Naive thymus-derived CD4-positive, alpha-beta T cell (primary cell): ENCODE measurements at places on chromosomes 7 and 10.

- DNase-seq: no peak
- H3K4me3 ChIP-seq: no peak overlapping the region
- H3K36me3 ChIP-seq: no peaks in the 10 kb centered on the region
- H3K27ac ChIP-seq: no peak overlapping the region
- H3K4me1 ChIP-seq: no peaks in the 10 kb centered on the region
Measured at GRCh38 chr10:29099001-29099400, 189.9 kb upstream of the LYZL1 start.

GRCh38 chr7:17773289-17773626 is 167.0 kb downstream of the SNX13 start:
- H3K4me3 ChIP-seq: no peak overlapping the region
- DNase-seq: no peak
- no peaks in the 10 kb centered on the region for H3K36me3 ChIP-seq
- no peaks in the 10 kb centered on the region for H3K4me1 ChIP-seq
- H3K27ac ChIP-seq: no peak overlapping the region
- H3K27me3 ChIP-seq: no peaks in the 10 kb centered on the region

DNA sequence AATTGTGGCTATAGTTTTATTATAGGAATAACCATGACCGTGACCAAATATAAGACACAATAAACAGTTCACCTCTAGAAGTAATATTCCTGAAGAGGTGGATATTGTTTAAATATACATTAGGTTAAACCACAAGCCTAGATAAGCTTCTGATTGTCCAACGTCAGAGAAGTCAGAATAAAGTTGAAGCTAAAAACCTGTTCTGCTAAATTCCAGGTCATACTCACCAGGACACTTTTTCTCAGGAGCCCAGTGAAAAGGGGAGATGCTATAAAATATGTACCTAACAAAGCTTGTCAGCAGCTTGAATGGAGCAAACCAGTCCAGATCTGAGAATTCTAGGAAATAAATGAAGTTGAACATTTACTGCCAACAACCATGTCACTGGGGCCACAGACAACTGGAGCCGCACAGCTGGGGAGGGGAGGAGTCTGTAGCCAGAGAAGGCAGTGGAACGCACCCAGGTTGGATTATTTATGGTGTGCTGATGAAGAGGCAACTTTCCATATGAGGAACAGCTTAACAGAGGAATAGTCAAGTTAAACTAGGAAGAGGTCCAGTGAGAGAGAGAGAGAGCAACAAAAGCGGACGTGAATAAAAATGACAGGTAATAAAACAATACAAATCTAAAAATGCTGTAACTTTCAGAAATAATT is 191.1 kb downstream of the ZNF438 start:
- no peak overlapping the region for H3K4me3 ChIP-seq
- H3K36me3 ChIP-seq: no peaks in the 10 kb centered on the region
- H3K4me1 ChIP-seq: no peaks in the 10 kb centered on the region
- H3K27me3 ChIP-seq: no peaks in the 10 kb centered on the region
- no peak for DNase-seq

GRCh38 chr10:7551950-7552716 is 114.6 kb downstream of the ITIH5 start:
- no peak overlapping the region for H3K4me3 ChIP-seq
- H3K4me1 ChIP-seq: no peaks in the 10 kb centered on the region
- no peak for DNase-seq
- no peak overlapping the region for H3K27ac ChIP-seq

- no peaks in the 10 kb centered on the region for H3K36me3 ChIP-seq
- H3K27me3 ChIP-seq: no peaks in the 10 kb centered on the region
- H3K27ac ChIP-seq: no peak overlapping the region
- no peak overlapping the region for H3K4me3 ChIP-seq
Measured at GRCh38 chr10:58791137-58791536, 278.5 kb downstream of the BICC1 start.

- peak overlapping the region; percentile 65 for H3K4me3 ChIP-seq
- H3K36me3 ChIP-seq: no peaks in the 10 kb centered on the region
- no peaks in the 10 kb centered on the region for H3K27me3 ChIP-seq
- DNase-seq: no peak
- peaks cover 27% of the 10 kb centered on the region for H3K4me1 ChIP-seq
- H3K27ac ChIP-seq: peak overlapping the region; percentile 99
Measured at GRCh38 chr10:5813091-5813340, 218 bp downstream of the GDI2 start.

- H3K36me3 ChIP-seq: no peaks in the 10 kb centered on the region
- no peaks in the 10 kb centered on the region for H3K27me3 ChIP-seq
- no peak for DNase-seq
- H3K4me3 ChIP-seq: no peak overlapping the region
- H3K27ac ChIP-seq: no peak overlapping the region
Measured at GRCh38 chr10:62990126-62990525, 143.0 kb upstream of the NRBF2 start.

GRCh38 chr10:15744217-15744865 is 24.6 kb upstream of the ITGA8 start:
- no peak overlapping the region for H3K4me3 ChIP-seq
- no peaks in the 10 kb centered on the region for H3K27me3 ChIP-seq

DNA sequence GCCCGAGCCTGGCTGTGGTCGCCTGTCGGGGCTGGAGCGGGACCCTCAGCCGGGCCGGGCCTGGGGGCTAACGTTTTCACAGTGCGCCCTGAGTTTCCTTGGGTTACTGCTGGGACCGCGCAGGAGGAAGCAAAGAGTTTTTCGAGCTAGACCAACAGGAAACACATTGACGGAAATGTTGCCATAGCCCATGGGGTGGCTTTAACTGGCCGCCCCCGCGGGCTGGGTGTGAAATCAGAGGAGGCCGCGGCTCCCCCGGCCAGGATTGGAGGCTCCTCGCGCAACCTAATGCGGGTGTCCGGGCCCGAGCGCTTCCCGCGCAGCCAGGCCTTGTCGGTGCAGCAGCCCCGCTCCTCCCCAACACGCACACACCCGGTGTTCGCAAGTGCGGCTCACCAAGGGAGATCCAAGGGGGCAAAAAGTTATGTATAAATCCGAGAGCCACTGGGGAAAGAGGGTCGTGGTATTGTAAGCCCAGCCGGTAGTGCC is 1.9 kb downstream of the HHEX start:
- H3K27me3 ChIP-seq: peaks cover 10% of the 10 kb centered on the region
- no peaks in the 10 kb centered on the region for H3K4me1 ChIP-seq
- H3K4me3 ChIP-seq: no peak overlapping the region
- H3K27ac ChIP-seq: no peak overlapping the region

GRCh38 chr7:17516771-17517170 is 218.3 kb downstream of the AHR start:
- no peaks in the 10 kb centered on the region for H3K36me3 ChIP-seq
- H3K27me3 ChIP-seq: no peaks in the 10 kb centered on the region
- H3K4me3 ChIP-seq: no peak overlapping the region
- no peaks in the 10 kb centered on the region for H3K4me1 ChIP-seq
- DNase-seq: no peak
- H3K27ac ChIP-seq: no peak overlapping the region

DNA sequence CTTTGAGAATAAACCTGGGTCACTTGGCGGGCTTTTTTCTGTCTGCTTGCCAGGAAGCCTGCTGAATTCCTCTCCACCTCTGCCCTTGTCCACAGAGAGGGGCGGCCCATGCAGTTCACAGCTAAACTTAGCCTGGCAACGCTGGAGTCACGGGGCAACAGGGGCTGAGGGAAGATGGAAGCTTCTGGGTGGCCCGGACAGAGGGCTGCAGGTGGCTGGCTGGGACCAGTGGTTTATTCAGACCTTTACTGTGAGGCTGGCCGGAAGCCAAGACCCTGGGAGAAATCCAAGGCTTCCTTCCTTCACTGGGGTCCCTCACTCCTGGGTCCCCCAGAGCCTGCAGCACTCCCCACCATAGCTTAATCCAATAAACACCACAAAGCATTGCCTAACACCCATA is 17.0 kb downstream of the ITPRIP start:
- peak overlapping the region; percentile 38 for H3K4me3 ChIP-seq
- peak overlapping the region; percentile 59 for H3K27ac ChIP-seq
- no peaks in the 10 kb centered on the region for H3K27me3 ChIP-seq
- no peaks in the 10 kb centered on the region for H3K36me3 ChIP-seq
- peaks cover 45% of the 10 kb centered on the region for H3K4me1 ChIP-seq
- no peak for DNase-seq

DNA sequence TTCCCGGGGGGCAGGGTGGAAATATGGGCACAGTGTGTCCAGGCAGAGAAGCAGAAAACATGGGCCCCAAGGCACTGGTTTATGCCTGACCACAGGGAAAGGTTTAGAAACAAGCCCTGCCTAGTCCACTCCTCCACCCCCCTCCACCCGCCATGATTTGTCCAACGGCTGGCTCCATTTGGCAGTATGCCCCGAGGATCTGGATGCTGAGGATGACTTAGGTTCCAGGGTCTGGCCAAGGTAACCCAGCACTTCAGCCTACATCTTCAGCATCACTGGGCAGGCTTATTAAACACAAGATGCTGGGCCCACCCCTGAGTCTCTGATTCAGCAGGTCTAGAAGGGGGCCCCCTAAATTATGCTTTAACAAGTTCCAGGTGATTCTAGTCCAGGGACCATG is 121.9 kb downstream of the RALA start:
- no peaks in the 10 kb centered on the region for H3K27me3 ChIP-seq
- no peak for DNase-seq
- no peaks in the 10 kb centered on the region for H3K36me3 ChIP-seq
- H3K27ac ChIP-seq: no peak overlapping the region
- H3K4me3 ChIP-seq: no peak overlapping the region

- H3K4me3 ChIP-seq: no peak overlapping the region
- no peaks in the 10 kb centered on the region for H3K36me3 ChIP-seq
- DNase-seq: no peak
- H3K27ac ChIP-seq: no peak overlapping the region
Measured at GRCh38 chr10:104069613-104070012, 16.1 kb downstream of the COL17A1 start.

- H3K4me1 ChIP-seq: no peaks in the 10 kb centered on the region
- no peaks in the 10 kb centered on the region for H3K27me3 ChIP-seq
Measured at GRCh38 chr7:117385363-117386109, 41.8 kb downstream of the ASZ1 start.

- no peaks in the 10 kb centered on the region for H3K4me1 ChIP-seq
- DNase-seq: no peak
- H3K27ac ChIP-seq: no peak overlapping the region
- no peaks in the 10 kb centered on the region for H3K27me3 ChIP-seq
- no peak overlapping the region for H3K4me3 ChIP-seq
Measured at GRCh38 chr10:125911145-125911544, 14.8 kb downstream of the FANK1 start.

DNA sequence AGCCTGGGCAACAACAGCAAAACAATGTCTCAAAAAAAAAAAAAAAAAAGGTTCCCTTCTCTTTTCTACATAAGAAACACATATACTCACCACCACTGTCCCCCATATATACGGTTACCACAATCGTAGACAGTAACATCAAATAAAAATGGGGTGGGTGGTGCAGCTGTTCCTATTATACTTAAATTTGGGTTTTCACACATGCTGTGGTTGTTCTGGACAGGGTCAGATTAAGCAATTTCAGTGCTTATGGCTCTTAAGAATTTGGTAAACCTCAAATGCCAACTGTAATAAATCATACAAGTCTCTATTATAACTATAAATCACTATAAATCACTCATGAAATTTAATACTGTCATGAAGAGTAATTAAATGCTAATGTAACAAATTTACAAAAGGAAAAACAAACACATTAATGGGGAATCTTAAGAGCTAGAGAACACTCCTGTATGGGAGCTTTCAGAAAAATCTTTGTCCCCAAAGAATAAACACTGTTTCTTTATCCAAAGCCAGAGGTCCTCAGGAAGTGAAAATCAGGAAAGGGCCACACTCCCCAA is 143.6 kb downstream of the GLI3 start:
- H3K36me3 ChIP-seq: no peaks in the 10 kb centered on the region
- DNase-seq: no peak

DNA sequence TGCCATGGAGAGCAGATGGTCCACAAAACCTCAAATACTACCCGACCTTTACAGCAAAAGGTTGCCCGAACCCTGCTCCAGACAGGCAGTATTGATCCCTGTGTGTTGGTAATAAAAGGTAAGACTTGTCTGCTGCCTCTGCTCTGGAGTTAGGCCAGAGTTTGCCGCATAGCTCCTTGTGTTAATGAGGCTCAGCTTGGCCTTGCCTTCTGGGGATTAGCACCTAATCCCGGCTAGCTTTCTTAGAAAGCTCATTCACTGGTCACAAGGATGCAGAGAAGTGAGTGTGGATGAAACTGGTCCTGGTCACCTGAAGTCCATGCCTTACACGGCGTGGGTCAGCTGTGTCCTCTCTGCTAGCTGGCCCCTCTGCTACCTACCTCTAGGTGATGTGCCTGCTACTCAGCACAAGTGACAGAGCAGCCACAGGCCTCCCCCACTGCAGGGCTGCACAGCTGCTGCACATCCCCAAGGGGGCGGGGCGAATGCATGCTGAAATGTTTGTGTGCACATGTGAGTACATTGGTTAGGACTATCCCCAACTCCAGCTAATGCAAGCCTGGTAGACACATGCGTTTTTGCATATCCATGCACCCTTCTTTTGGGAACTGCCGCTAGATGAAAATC is 31.7 kb upstream of the SYPL1 start:
- no peaks in the 10 kb centered on the region for H3K4me1 ChIP-seq
- H3K36me3 ChIP-seq: no peaks in the 10 kb centered on the region
- no peak overlapping the region for H3K27ac ChIP-seq

DNA sequence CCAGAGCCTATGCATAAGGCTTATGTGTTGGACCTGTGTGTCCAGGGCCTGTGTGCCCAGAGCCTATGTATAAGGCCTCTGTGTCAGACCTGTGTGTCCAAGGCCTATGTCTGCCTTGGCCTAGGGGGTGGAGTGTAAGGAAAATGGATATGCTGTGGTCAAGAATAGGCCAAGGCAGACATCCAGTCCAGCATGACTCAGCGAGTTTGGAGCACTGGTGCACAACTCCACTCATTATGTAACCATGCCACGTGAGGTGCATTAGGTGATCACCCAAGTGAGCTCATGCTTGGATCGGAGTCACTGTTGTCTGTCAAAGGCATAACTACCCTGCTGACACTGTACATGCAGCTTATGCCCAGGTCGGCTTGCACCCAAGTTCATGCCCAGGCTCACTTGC is 238.9 kb downstream of the CACNA2D1 start:
- H3K36me3 ChIP-seq: no peaks in the 10 kb centered on the region
- no peak for DNase-seq

DNA sequence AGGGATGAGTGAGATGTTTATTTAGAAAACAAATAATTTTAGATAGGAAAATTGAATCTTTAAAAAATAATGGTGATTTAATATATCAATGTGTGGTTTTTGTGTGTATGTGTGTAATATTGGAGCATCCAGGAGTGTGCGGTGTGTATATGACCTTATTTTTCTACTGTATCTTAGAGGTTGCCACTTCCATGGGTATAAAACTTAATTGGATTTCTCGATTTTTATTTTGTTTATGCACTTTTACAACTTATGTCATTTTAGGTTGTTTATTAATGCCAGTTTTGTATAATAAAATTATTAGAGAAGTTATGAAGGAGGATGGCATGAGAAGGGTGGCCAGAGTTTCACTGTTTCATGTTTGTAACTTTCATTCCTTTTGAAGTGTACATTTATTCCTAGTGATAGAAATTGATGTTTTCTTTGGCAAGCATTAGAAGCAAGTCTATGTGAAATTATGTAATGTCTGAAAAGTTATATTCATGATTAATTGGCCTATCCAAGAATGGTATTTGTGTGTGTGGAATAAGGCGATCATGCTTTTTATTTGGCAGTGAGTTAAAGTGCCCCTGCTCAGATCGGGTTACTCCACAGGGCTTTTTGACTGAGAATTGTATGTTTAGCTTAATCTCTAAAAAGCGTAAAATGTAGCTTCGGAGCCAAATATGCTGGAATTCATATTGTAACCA is 110.3 kb downstream of the KAT6B start:
- peaks cover 3% of the 10 kb centered on the region for H3K4me1 ChIP-seq
- DNase-seq: no peak
- no peaks in the 10 kb centered on the region for H3K27me3 ChIP-seq
- no peak overlapping the region for H3K4me3 ChIP-seq
- no peak overlapping the region for H3K27ac ChIP-seq
- H3K36me3 ChIP-seq: no peaks in the 10 kb centered on the region
